ENCODE measurements at places on chromosomes 2 and 18. TPM values are rescaled to one million over a fixed set of nuclear protein-coding genes. Genes with fewer than 3 reads are reported as not detected.

The POLE4 gene
- 28.2 TPM for total RNA-seq

The AGXT gene
- total RNA-seq: not detected

The ANKRD62 gene
- total RNA-seq: not detected

The GRB14 gene
- total RNA-seq: 7.5 TPM

The DPP10 gene
- not detected for total RNA-seq

The AKAIN1 gene
- not detected for total RNA-seq

The PSMA8 gene
- not detected for total RNA-seq

The UGT1A3 gene
- total RNA-seq: not detected

The PLB1 gene
- 0.23 TPM for total RNA-seq

The ATP8B1 gene
- total RNA-seq: 39.1 TPM

The GNAL gene
- total RNA-seq: 0.12 TPM

The IL1F10 gene
- not detected for total RNA-seq

The CSRNP3 gene
- total RNA-seq: 2.1 TPM

The CCDC74B gene
- total RNA-seq: 9.6 TPM

The TTR gene
- total RNA-seq: not detected

The PAX8 gene
- total RNA-seq: not detected

The KYNU gene
- 1.3 TPM for total RNA-seq

The PCARE gene
- total RNA-seq: not detected

The AFF3 gene
- total RNA-seq: 0.08 TPM

The ERMN gene
- total RNA-seq: not detected

The LBH gene
- total RNA-seq: 64.4 TPM

The ANKRD30BL gene
- total RNA-seq: not detected

The FBXO48 gene
- 0.23 TPM for total RNA-seq

The FAM110C gene
- total RNA-seq: under 0.01 TPM

The ZSWIM2 gene
- total RNA-seq: not detected

The DTNB gene
- 3.9 TPM for total RNA-seq

The GALR1 gene
- total RNA-seq: under 0.01 TPM

The MC4R gene
- not detected for total RNA-seq

The SP140L gene
- 5.4 TPM for total RNA-seq

The HNRNPLL gene
- total RNA-seq: 34.3 TPM

The GBX2 gene
- 0.60 TPM for total RNA-seq

The KIF5C gene
- total RNA-seq: 0.08 TPM

The HNMT gene
- 16.8 TPM for total RNA-seq

The CNTNAP5 gene
- total RNA-seq: not detected

The PKDCC gene
- 147 TPM for total RNA-seq

The SIX3 gene
- total RNA-seq: not detected

The EPAS1 gene
- 9.3 TPM for total RNA-seq

The SNED1 gene
- 80.4 TPM for total RNA-seq

The UGT1A1 gene
- not detected for total RNA-seq

The SAG gene
- total RNA-seq: not detected

The RPL37A gene
- total RNA-seq: 4,741 TPM

The GKN2 gene
- not detected for total RNA-seq

The TPO gene
- not detected for total RNA-seq

The SESTD1 gene
- total RNA-seq: 38.0 TPM

The TMSB10 gene
- total RNA-seq: 2,721 TPM

The NDUFAF7 gene
- 12.3 TPM for total RNA-seq

The LOXHD1 gene
- total RNA-seq: not detected

The SKOR2 gene
- total RNA-seq: not detected

The SDC1 gene
- 9.6 TPM for total RNA-seq

The CNDP2 gene
- total RNA-seq: 53.2 TPM

The EVA1A gene
- 48.0 TPM for total RNA-seq

The STPG4 gene
- total RNA-seq: 0.23 TPM

The RSAD2 gene
- total RNA-seq: 0.82 TPM

The SMAD2 gene
- 92.5 TPM for total RNA-seq

The WDR12 gene
- 23.8 TPM for total RNA-seq

The PPP1R1C gene
- total RNA-seq: 0.38 TPM

The SPC25 gene
- total RNA-seq: not detected
